ENCODE measurements at places on chromosomes 5 and 9.

DNA sequence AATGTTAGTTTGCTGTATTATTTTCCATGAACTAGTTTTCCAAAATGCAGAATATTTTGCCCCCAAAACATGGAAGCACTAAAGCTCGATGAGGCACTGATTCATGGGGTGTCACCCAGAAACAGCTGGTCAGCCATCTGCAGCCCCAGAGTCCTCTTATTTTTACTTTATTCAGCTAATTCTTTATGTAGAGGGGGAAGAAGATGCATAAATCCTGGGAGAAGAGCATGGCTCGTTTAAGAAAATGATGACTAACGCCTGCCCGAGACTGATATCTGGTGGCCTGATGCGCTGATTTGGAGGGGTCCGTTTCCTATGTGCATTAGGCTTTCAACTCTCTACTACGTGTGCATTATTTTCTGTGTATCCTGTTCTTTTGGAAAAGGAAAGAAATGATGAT, 390.3 kb upstream of the MEF2C start:
- DNase-seq: no peak

DNA sequence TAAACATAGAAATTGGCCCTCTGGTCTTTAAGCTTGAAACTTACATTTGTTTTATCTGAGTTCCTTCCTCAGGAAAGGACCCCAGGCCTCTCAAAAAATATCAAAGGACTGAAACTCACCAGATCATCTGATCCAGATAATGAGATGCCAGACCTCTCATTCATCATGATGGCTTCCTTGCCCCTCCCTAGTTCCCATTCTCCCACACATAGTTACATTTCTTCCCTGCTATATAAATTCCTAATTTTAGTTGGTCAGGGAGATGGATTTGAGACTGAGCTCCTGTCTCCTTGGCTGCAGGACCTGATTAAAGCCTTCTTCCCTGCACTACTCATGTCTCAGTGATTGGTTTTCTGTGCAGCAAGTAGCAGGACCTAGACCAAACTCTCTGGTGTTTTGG, 119.4 kb upstream of the SPIN1 start:
- DNase-seq: no peak

DNA sequence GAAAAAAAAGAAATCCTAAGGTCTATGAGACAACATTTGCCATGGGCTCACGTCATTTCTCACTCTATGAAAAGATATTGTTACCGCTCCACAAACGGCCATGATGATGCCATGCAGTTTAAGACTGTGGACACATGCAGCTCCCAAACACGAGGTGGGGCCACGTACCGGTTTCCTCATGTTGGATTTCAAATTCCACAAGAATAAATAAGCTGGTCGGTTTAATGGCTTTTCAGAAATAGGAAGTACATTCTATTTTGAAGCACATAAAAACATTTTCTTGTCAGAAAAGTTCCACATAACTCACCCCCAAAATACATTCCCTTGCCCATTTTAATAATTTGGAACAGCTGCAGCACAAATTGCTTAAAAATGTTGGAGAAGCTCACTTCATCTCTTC, 130.6 kb downstream of the MYO10 start:
- DNase-seq: no peak

- peak; percentile 65 for DNase-seq
Observed at GRCh38 chr5:168409591-168410458, 76.4 kb upstream of the RARS1 start.

GRCh38 chr9:135414293-135414692, 65.3 kb upstream of the PPP1R26 start:
- no peak for DNase-seq

- no peak for DNase-seq
Observed at GRCh38 chr5:91865915-91866314, 482.8 kb upstream of the ARRDC3 start.

GRCh38 chr9:28320616-28321015, 747.3 kb upstream of the C9orf72 start:
- DNase-seq: no peak

- DNase-seq: no peak
Observed at GRCh38 chr5:158485047-158485446, 614.7 kb downstream of the EBF1 start.

- no peak for DNase-seq
Observed at GRCh38 chr5:18544421-18544820, 910.2 kb downstream of the TAF11L14 start.

DNA sequence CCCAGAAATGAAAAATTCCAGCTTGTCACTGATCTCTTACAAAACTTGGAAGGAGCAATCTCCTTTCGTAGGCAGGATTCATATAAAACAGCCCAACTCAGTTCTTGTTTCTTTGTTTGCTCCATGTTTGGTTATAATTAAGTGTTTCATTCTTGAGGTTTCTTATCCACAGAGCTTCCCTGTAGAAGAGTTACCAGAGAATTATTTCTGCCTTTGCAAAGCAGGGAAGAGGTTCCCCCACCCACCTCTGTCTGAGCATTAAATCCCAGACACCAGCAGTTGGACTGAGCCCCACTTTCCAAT, 34.1 kb upstream of the RAI14 start:
- peak; percentile 56 for DNase-seq

GRCh38 chr5:143011585-143011984, 241.4 kb downstream of the ARHGAP26 start:
- DNase-seq: peak; percentile 84

DNA sequence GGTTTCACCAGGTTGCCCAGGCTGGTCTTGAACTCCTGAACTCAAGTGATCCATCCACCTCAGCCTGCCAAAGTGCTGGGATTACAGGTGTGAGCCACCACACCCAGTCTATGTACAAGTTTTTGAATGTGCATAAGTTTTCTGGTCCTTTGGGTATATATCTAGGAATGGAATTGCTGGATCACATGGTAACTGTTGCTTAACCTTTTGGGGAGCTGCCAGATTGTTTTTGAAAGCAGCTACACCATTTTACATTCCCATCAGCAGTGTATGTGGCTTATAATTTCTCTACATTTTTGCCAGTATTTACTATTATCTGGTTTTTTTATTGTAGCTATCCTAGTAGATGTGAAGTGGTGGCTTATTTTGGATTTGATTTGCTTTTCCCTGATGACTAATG, 8.9 kb upstream of the LNPEP start:
- no peak for DNase-seq

DNA sequence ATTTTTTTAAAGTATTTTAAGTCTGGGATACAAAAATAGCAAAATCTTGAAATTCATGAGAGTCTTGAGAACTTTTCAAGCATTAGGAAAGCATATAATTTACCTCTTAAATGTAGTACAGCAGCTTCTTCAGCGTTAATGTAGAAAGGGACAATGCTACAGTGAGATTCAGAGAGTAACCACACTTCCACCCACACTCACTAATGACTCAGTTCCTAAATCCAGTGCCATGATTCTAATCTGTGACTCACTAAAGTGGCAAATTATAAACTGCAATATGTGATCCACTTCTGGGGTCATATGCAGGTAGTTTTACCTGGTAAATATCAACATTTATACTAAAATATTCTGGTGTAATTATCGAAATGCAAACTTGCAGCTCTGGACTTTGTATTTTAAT, 434.5 kb upstream of the TUSC1 start:
- no peak for DNase-seq

- DNase-seq: no peak
Observed at GRCh38 chr9:12856603-12857002, 81.8 kb downstream of the LURAP1L start.

GRCh38 chr5:79263290-79263689, 27.4 kb downstream of the JMY start:
- no peak for DNase-seq

- no peak for DNase-seq
Observed at GRCh38 chr9:83431101-83432060, 106.8 kb downstream of the FRMD3 start.

GRCh38 chr5:125143011-125143410, 396.6 kb upstream of the ZNF608 start:
- DNase-seq: no peak

GRCh38 chr9:78103971-78104433, 72.4 kb upstream of the GNAQ start:
- DNase-seq: no peak

DNA sequence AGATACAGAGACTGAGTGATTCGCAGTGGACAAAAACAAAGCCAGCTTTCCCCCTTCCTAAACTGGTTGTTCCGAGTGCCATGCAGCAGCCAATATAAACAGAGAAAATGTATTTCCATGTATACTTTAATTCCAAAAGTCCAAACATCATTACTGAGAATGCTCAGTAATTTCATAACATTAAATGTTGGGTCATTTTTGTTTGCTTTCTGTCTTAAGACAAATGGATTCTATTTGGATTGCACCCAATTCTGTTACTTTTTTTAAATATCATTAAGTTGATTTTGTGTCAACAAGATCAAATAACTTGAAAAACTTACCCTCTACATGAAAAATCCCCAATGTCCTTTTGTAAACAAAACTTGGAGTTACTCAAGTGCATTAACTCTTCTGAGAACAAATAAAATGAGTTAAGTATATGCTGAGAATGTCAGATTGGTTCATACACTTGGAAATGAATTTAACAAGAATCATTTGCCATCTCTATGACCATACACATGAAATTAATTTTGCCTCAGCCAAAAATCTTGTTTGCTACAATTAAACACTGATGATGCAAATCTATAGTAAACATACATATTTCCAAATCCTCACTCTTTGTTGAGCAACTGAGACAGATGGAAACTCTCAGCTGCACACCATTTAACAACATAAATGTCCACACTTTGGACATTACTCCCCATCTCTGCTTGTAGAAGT, 19.4 kb downstream of the LURAP1L start:
- no peak for DNase-seq

DNA sequence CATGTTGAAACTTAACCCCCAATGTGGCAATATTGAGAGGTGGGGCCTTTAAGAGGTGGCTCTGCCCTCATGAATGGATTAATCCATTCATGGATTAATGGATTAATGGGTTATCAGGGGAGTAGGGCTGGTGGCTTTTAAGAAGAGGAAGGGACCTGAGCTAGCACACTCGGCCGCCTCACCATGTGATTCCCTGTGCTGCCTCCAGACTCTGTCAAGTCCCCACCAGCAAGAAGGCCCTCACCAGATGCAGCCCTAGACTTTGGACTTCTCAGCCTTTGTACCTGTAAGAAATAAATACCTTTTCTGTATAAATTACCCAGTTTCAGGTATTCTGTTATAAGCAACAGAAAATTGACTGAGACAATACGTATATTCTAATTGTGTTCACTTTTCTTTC, 272.2 kb upstream of the DMRT1 start:
- no peak for DNase-seq

DNA sequence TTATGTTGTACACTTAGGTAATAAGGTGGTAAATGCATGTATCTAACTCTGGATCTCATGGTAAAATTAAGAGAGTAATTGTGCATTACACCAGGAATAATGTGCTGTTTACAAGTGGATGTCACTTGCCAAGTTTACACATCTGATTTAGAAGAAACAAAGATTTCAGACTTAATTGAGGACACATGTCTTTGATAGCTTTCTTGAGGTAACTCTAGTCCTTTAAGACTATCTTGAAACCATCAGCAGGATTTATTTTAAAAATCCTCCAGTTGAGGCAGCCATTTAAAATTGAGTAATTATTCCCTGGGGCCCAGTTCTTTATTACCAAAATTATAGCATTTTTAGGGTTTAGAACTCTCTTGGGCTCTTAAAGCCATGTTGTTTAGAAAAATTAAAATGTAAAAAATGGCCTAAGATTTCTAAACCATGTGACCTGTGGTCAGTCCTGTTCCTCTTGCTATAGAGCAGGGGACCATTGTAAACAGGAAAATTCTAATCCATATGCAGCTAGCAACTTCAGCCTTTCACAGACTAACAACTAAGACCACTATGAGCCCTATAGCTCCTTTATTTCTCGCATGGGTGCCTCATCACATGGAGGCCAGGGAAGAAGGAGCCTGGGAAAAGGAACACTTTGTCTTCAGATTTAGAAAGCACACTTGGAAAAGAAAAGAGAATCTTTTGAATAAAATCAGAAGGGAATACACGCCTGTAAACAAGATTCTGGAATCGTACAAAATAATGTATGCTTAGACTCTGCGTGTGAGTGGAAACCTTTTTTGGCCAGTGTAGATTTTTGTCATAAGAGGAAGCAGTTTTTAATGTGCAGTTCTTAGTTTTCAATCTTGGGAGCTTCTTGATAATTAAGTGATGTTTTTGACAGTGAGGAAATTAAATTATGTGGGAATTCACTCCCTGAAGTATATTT, 71.2 kb downstream of the ZSWIM6 start:
- no peak for DNase-seq

DNA sequence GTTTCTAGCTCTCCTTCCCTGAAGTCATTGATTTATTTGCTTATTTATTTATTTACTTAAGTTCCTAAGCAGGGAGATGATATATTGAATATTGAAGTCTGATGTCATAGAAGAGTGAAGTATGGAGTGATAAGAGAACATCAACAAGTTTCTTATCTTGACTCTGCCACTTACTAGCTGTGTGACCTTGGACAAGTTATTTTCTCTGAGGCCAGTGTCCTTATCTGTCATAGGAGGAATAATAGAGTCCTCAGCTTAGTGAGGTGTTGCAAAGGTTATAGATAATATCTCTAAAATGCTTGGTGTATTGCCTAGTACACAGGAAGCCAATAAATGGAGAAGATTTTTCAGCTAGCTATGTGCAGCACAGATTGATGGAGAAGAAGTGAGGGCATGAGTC, 32.4 kb upstream of the PIP5K1B start:
- DNase-seq: no peak

DNA sequence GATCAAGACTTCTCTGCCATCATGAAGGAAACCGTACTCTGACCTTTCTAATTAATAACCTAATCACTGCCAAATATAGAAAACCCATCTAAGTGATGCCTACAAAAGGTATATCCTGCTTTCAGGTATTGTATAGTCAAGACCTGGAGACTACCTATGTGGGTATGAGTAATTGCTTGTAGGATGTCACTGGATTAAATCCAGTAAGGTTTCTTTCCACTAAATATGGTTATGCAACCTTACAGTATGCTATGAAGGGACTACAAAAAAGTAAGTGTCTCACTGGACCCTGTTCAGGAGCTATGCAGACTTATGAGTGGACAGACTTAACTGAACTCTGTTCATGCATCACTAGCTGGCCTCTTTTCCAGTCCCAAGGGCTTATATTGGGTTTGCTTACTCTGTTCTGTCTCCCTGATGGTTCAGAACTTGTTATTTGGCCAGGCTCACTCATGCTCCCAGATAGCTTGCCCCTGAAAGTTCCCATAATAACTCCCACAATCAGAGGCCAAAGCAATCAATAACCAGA, 51.1 kb downstream of the PDE6A start:
- no peak for DNase-seq

DNA sequence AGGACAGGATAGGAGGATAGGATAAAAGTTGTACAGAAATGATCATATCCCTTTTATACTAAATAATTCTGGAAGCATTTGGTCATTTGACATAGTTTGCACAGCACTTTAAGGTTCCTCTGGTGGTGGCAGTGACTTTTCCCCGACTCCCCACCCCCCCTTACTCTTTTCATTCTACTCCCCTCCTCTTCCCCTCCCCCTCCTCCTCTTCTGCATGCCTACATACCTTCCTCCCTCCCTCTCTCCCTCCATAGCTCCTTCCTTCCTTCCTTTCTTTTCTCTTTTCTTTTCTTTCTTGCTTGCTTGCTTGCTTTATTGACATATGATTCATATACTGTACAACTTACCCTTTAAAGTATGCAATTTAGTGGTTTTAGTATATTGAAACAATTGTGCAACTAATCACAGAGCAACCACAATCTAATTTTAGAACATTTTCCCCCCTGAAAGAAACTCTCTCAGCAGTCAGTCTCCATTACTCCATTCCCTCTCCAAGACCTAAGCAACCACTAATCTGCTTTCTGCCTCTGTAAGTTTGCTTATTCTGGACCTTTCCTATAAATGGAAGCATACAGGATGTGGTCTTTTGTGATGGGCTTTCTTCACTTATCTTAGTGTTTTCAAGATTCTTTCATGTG, 159.0 kb downstream of the HACD4 start:
- DNase-seq: peak; percentile 92

- DNase-seq: no peak
Observed at GRCh38 chr9:35708146-35708545, 18.4 kb upstream of the TPM2 start.

All from astrocyte of the spinal cord (primary cell).